ENCODE measurements at places on chromosomes 5 and 9.

GRCh38 chr5:35939639-35940038 is 1.2 kb upstream of the CAPSL start:
- no peak for DNase-seq

GRCh38 chr5:14738050-14738449 is 73.5 kb downstream of the OTULIN start:
- no peak for DNase-seq

DNA sequence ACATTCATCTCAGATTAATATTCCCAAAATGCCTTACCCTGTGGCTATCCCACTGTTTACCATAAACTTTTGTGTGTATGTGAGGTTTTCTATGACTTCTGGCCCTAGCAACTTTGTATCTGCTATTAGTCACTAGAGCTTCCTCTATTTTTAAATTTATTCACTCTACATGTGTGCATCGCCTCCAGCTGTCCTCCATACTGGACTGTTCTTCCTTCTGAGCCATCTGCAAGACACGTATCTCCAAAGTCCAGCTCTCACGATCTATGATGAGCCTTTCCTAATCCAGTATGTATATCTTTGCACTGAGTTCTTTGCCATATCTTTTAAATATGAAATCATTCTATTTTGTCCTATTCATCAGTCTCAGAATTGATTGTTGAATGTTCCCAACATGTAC is 1.7 kb upstream of the GNG10 start:
- DNase-seq, result no peak

DNA sequence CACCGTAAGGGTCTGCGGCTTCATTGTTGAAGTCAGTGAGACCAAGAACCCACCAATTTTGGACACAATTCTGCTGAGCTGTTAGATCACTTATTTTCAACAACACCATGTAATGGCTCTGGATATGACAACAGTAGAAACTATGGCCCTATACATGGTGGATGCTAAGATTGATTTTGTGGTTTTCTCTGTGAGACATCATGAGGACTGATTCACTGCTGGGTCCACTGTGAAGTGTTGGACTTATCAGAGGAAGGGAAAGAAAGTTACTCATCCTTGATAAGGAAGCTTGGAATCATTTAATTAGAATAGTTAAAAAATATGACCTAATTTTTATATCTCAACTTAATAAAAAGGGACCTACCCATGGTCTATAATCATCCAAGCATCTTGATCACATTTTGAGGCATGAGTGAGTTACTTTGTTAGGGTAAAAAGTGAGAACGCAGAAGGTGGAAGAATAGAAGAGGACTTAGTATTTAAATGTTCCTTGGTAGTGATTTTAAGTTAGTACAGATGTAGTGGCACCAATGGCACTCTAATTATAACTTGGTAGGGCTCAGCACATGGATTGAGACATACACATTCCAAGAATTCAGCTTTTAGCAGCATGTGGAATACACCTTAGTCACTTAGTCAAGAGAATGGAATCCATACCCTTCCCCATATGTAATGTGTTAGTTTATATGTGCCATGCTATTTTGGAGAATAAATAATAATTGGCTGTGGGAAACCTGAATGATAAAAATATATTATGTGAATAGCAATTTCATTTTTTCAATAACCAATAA is 123.5 kb upstream of the CD180 start:
- no peak for DNase-seq

DNA sequence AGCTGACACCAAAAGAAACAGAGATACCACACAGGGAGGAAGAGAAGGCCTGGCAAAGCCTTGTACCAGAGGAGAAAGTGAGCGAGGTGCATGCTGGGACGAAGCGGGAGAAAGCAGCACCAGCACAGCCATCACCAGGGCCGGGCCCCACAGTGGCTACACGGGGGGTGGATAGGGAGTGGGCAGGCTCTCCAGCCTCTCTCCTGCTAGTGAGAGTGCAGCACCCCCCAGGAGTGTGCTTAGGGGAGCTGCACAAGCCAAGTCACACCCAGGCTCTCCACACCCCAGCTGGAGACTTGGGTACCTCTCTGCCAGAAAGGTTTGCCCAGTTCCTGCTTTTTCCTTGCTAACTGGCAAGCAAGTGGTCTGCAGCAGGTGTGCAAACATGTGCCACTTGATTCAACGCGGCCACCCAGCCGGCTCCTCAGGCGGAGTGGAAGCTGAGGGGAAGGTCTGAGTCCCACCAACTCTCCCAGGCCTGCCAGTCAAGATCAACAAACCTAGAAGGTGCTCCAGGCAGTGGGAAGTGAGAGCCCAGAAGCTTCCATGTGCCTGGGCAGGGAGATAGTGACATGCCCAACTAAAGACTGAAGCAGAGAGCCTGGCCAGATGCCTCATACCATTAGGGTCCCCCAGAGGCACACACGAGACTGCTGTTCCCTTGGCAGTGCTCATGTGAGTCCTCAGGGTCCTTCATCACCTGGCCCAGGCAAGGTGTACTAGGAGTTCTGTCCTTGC is 39.9 kb downstream of the BICD2 start:
- DNase-seq, result no peak

DNA sequence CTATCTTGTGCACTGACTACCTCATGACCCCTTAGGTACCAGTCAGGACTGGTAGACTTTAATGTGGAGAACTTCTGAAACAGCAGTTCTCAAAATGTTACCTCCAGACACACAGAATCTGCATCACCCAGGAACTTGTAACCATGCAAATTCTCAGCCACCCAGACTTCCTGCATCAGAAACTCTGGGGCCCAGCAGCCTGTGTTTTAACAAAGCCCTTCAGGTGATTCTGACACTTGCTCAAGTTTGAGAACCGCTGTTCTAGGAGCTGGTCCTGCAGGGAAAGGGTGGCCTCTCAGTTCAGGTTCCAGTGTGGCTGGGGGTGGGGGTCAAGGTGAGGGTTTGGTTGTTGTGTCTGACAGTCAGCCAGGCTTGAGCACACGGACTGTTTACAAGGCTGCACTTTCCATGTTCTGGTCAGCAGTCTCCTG is 28.4 kb downstream of the ZFP62 start:
- DNase-seq, result no peak

DNA sequence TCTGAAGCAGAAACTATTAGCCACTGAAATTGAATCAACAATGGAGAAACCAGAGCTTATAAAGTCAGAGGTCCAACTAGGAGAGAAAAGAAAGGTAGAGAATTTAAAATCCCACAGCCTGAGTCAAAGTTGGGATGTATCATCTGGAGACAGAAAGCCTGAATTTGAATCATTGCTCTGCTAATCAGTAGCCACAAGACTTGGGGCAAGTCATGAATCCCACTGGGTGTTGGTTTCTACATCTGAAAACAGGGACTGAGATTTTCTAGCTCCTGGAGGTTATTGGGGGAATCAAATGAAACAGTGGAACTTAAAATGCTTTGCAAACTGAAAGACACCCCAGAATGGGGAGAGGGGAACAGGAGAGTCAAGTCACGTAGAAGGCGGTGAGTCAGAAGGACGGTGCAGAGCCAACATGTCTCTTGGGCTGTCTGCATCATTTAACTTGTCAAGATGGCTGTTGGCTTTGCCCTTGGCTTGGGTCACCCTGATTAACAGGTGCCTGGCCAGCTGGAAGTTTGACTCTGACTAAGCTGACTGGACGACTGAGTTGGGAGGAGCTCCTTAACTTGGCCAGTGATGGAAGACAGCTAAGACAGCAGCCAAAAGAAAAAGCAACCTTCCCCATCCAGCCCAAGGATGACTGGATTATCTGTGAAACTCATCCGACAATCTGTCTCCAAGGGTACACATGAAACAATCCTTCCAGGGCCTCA is 60.6 kb upstream of the ADRA1B start:
- DNase-seq, result no peak

GRCh38 chr9:137757139-137757538 is 120.4 kb upstream of the CACNA1B start:
- DNase-seq, result no peak

GRCh38 chr5:53262348-53262970 is 152.9 kb upstream of the MOCS2 start:
- DNase-seq, result no peak

DNA sequence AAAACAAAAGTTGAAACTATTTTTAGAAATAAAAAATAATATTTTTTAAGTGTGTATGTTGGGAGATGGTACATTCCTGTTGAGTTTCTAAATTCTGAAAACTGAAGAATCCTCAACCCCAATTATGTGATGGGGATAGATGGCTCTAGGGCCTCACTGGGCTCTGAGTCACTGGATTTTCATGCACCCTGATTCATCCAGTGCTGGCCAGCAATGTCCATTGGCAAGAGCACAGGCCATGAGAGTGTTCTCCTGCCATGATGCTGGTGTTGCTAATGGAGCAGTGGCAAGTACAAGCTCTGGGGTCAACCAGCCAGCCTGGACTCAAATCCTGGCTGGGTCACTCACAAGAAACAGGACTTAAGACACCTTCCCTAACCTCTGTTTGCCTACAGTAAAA is 23.3 kb downstream of the SMIM23 start:
- no peak for DNase-seq

DNA sequence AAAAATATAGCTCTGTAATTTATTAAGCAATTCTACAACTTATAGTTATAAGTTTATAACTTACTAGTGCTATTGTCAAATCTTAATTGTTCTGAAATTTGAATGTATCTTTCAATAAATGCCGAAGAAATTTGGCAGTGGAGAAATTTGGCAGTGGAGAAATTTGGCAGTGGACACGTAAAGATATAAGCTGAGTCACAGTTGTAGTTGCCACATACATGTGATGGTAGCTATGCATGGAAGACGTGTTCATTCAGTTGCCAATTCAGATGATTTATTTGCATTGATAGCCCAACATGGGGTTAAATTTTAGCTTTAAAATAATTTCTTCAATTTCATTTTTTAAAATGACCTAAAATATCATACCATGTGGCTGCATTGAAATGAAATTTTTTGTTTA is 127.8 kb upstream of the NR4A3 start:
- DNase-seq, result no peak

DNA sequence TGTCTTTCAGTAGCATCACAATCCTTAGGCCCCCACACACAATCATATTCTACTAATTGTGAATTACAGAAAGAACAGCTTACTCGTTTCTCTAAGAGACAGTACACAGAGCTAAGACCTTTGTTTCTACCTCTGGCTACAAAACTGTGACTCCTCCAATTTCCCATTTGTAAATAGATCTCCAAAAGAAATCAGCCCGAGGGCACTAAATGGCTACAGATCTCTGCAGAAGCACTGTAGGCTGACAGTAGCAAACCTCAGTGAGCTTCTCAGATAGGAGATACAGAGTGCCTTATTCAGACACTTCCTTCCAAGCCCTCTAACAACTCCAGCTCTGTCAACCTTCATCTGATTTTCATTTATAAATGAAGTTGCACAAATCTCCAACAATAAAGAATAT is 51.0 kb downstream of the EFNA5 start:
- DNase-seq, result no peak

DNA sequence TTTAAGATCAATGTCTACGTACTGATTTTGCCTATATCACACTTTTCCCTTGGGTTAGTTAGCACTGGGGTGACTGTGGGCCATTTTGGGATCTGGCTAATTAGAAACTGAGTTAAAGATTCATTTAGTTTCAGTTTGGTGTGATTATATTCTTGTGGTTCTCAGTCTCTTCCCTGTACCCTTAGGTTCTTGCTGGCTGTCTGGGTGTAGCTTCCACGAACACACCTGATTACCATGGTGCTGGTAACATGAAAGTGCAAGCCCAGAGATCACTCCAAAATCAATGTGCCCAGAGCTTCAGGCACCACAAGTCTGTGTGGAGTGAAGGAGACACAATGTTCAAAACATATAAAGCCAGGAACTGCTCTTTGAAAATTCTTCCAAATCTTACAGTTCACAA is 248.1 kb downstream of the PDE4D start:
- no peak for DNase-seq

- no peak for DNase-seq
These were observed 21.0 kb downstream of the GLRX start for GRCh38 chr5:95801532-95801931.

Data from substantia nigra (tissue), 51 donors.